ENCODE measurements at places on chromosomes 6 and 20. TPM values are rescaled to one million over a fixed set of nuclear protein-coding genes. Genes with fewer than 3 reads are reported as not detected.

The MATN4 gene
- total RNA-seq, result not detected

The BMP7 gene
- total RNA-seq, result not detected

The SLC17A3 gene
- 1.3 TPM for total RNA-seq

The C4A gene
- total RNA-seq, result 5.4 TPM

The DNAAF9 gene
- 6.7 TPM for total RNA-seq

The OTOR gene
- not detected for total RNA-seq

The WASF1 gene
- 0.94 TPM for total RNA-seq

The NOX3 gene
- not detected for total RNA-seq

The MLN gene
- not detected for total RNA-seq

The CFB gene
- not detected for total RNA-seq

The CDKN1A gene
- 180 TPM for total RNA-seq

The CUTA gene
- 196 TPM for total RNA-seq

GRCh38 chr6:16311763-16312162 is 73.4 kb downstream of the GMPR start:
- H3K4me1 ChIP-seq, result peaks cover 11% of the 10 kb centered on the region
- H3K27me3 ChIP-seq, result no peaks in the 10 kb centered on the region
- no peak for DNase-seq
- H3K27ac ChIP-seq, result no peak overlapping the region

GRCh38 chr20:1338801-1339200 is 9.9 kb upstream of the SDCBP2 start:
- H3K27ac ChIP-seq, result no peak overlapping the region
- no peaks in the 10 kb centered on the region for H3K27me3 ChIP-seq
- H3K4me3 ChIP-seq, result no peak overlapping the region
- DNase-seq, result no peak

GRCh38 chr20:36460648-36461599 is 80.4 kb upstream of the MYL9 start:
- DNase-seq, result peak; percentile 92
- peak overlapping the region; percentile 84 for H3K4me3 ChIP-seq
- peak overlapping the region; percentile 98 for H3K27ac ChIP-seq
- H3K4me1 ChIP-seq, result peaks cover 34% of the 10 kb centered on the region
- H3K36me3 ChIP-seq, result no peaks in the 10 kb centered on the region
- H3K27me3 ChIP-seq, result peaks cover 6% of the 10 kb centered on the region

- H3K4me3 ChIP-seq, result no peak overlapping the region
- H3K4me1 ChIP-seq, result peaks cover 16% of the 10 kb centered on the region
- peaks cover 3% of the 10 kb centered on the region for H3K36me3 ChIP-seq
- H3K27me3 ChIP-seq, result no peaks in the 10 kb centered on the region
- H3K27ac ChIP-seq, result peak overlapping the region; percentile 79
- DNase-seq, result no peak
Measured at GRCh38 chr6:36975231-36976006, 10.6 kb downstream of the MTCH1 start.

- peaks cover 7% of the 10 kb centered on the region for H3K36me3 ChIP-seq
- H3K4me1 ChIP-seq, result peaks cover 62% of the 10 kb centered on the region
- DNase-seq, result no peak
- H3K27me3 ChIP-seq, result no peaks in the 10 kb centered on the region
- H3K27ac ChIP-seq, result peak overlapping the region; percentile 99
Measured at GRCh38 chr20:53579581-53580375, 13.9 kb downstream of the ZNF217 start.

- no peak overlapping the region for H3K4me3 ChIP-seq
- H3K27me3 ChIP-seq, result no peaks in the 10 kb centered on the region
- no peaks in the 10 kb centered on the region for H3K36me3 ChIP-seq
- H3K4me1 ChIP-seq, result no peaks in the 10 kb centered on the region
- no peak for DNase-seq
Measured at GRCh38 chr6:71608646-71609045, 277.7 kb upstream of the RIMS1 start.

- H3K4me3 ChIP-seq, result no peak overlapping the region
- no peak for DNase-seq
- H3K27me3 ChIP-seq, result no peaks in the 10 kb centered on the region
- H3K27ac ChIP-seq, result no peak overlapping the region
Measured at GRCh38 chr6:11432713-11433450, 104.7 kb upstream of the TMEM170B start.

DNA sequence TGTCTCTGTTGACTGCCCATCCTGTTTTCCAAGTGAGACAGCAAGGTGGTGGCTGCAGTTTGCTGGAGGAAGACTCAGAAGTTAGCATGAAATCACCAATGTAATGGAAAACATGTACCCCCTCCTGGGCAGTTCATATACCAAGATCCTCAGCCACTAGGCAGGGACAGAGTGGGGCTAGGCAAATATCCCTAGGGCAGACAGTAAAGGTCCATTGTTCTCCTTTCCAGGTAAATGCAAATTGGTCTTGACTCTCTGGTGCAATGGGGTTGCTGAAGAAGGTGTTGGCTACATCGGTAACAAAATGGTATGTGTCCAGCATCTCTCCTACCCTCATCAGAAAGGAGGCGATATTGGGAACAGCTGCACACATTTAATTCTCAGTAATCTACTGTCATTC is 233.6 kb upstream of the SOX4 start:
- no peak overlapping the region for H3K27ac ChIP-seq
- H3K4me3 ChIP-seq, result no peak overlapping the region
- DNase-seq, result no peak
- peaks cover 2% of the 10 kb centered on the region for H3K4me1 ChIP-seq

GRCh38 chr6:111718990-111719389 is 113.3 kb upstream of the TRAF3IP2 start:
- peaks cover 4% of the 10 kb centered on the region for H3K36me3 ChIP-seq
- no peak for DNase-seq
- peak overlapping the region; percentile 94 for H3K27ac ChIP-seq
- H3K4me3 ChIP-seq, result peak overlapping the region; percentile 63

DNA sequence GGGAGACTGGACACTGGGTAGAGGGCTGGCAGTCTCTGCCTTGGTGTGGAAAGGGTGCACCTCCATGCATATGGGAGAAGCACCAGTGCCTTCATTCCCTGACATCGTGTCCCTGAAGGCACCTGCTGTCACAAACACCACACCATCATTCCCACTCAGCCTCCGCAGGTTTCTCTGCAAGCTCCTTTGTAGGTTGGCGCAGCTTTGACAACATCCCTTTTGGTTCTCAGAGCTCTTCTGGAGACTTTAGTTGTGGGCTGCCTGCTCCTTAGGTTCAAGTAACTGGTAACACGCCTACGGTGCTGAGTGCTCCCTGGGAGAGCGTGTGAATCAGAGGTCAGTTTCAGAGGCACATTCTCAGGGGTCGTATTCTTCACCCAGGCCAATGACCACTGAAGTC is 50.2 kb upstream of the TULP4 start:
- no peak for DNase-seq
- H3K27me3 ChIP-seq, result no peaks in the 10 kb centered on the region
- H3K4me3 ChIP-seq, result no peak overlapping the region
- peaks cover 2% of the 10 kb centered on the region for H3K36me3 ChIP-seq

GRCh38 chr6:35195120-35195780 is 18.5 kb upstream of the SCUBE3 start:
- H3K27ac ChIP-seq, result no peak overlapping the region
- no peaks in the 10 kb centered on the region for H3K36me3 ChIP-seq
- DNase-seq, result no peak
- H3K27me3 ChIP-seq, result peaks cover 72% of the 10 kb centered on the region
- H3K4me3 ChIP-seq, result no peak overlapping the region

- H3K36me3 ChIP-seq, result no peaks in the 10 kb centered on the region
- no peak for DNase-seq
- H3K4me3 ChIP-seq, result no peak overlapping the region
Measured at GRCh38 chr20:62555642-62556420, 80.0 kb upstream of the GATA5 start.

DNA sequence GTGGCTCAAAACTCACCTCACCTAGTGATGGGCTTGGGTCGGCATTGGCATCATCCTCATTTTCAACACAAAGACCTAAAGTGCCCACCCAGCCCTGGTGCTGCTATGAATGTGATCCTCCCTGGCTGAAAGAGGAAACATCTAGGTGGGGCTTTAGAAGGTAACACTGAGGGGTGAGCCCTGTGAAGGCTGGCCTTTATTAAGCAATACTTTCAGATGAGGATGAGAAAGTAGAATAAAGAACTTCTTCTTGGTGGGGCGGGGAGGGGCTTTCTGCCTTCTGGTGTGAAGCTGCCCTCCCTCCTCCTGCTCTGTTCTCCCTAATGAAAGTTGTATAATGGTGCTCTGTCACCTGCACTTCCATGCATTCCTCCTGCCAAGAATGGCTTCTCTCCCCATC is 133.0 kb upstream of the TRAF3IP2 start:
- peaks cover 61% of the 10 kb centered on the region for H3K4me1 ChIP-seq
- DNase-seq, result no peak
- peak overlapping the region; percentile 84 for H3K27ac ChIP-seq
- H3K4me3 ChIP-seq, result peak overlapping the region; percentile 66
- H3K27me3 ChIP-seq, result no peaks in the 10 kb centered on the region

- H3K4me1 ChIP-seq, result peaks cover 9% of the 10 kb centered on the region
- DNase-seq, result no peak
- H3K4me3 ChIP-seq, result no peak overlapping the region
- H3K27ac ChIP-seq, result no peak overlapping the region
Measured at GRCh38 chr6:11810039-11810541, 31.5 kb upstream of the ADTRP start.

DNA sequence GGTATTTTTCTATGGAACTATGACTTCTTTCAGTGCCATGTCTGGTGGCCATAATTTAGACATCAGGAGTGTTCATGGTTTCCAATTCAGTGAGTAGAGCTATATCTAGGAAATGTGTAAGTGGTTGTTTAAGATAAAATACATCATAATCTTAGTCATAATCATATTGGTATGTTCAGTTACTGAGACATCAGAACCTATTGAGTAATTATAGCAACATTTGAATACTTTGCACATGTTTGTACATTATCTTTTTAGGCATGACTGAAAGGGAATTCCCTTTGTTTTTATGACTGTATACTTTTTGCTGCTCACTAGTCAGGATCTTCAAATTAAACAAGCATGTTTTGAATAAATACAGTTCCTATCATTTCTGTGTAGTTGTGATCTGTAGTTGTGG is 64.0 kb downstream of the STXBP5 start:
- peaks cover 4% of the 10 kb centered on the region for H3K4me1 ChIP-seq
- H3K27me3 ChIP-seq, result no peaks in the 10 kb centered on the region
- H3K36me3 ChIP-seq, result peaks cover 16% of the 10 kb centered on the region
- H3K27ac ChIP-seq, result no peak overlapping the region

- no peak overlapping the region for H3K27ac ChIP-seq
- no peak overlapping the region for H3K4me3 ChIP-seq
- peaks cover 2% of the 10 kb centered on the region for H3K36me3 ChIP-seq
- peaks cover 17% of the 10 kb centered on the region for H3K27me3 ChIP-seq
- DNase-seq, result no peak
- no peaks in the 10 kb centered on the region for H3K4me1 ChIP-seq
Measured at GRCh38 chr20:19812056-19812455, 54.0 kb downstream of the RIN2 start.

DNA sequence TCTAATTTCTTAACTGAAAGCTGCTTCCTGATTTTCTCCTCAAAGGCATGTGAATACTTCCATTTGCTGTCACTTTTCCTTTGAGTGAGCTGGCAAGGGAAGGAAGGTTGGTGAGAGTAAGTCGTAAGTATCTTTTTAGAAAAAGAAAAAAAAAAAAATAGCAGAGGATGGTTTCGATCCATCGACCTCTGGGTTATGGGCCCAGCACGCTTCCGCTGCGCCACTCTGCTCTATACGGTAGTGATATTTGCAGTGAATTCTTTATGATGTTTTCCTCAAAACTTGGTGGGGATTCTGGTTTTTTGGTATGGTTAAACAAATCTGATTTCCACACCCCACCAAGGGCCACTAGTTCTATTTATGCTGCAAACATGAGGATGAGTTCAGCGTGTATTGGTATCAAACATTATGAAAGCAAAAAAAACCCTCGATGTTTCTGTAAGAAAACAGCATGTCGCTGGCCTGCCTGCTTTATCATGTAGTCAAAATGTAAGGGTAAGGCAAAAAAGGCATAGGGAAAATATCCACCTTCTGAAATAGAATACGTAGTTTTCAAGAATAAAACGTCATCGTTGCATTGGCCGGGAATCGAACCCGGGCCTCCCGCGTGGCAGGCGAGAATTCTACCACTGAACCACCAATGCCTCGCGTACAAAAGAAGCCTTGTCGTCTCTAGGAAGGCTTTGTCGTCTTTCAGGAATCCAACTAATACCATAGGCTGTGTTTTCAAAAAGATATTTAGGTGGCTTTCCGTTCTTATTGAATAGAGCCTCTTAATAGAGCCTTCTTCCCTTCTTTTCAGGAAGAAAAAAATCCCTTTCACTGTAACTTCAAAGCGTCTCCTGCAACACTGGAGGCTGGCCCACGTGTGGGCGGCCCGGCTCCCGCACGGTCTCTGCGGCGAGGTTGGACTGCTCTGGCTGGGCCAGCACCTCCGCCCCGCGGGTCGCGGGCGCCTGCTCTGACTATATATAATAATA is 9.6 kb downstream of the OR2B2 start:
- DNase-seq, result peak; percentile 75
- peaks cover 6% of the 10 kb centered on the region for H3K36me3 ChIP-seq
- peaks cover 13% of the 10 kb centered on the region for H3K27me3 ChIP-seq
- H3K4me3 ChIP-seq, result peak overlapping the region; percentile 93
- H3K4me1 ChIP-seq, result peaks cover 11% of the 10 kb centered on the region

- peaks cover 3% of the 10 kb centered on the region for H3K36me3 ChIP-seq
- H3K27me3 ChIP-seq, result peaks cover 5% of the 10 kb centered on the region
- H3K4me3 ChIP-seq, result peak overlapping the region; percentile 61
- peaks cover 20% of the 10 kb centered on the region for H3K4me1 ChIP-seq
- DNase-seq, result peak; percentile 36
Measured at GRCh38 chr20:4661191-4661590, 60.5 kb upstream of the PRND start.

- H3K27me3 ChIP-seq, result no peaks in the 10 kb centered on the region
- DNase-seq, result no peak
- no peak overlapping the region for H3K27ac ChIP-seq
- H3K36me3 ChIP-seq, result no peaks in the 10 kb centered on the region
Measured at GRCh38 chr6:170222498-170223471, 68.1 kb downstream of the DLL1 start.

GRCh38 chr20:63167026-63167917 is 48.7 kb downstream of the YTHDF1 start:
- H3K36me3 ChIP-seq, result peaks cover 7% of the 10 kb centered on the region
- no peak for DNase-seq
- H3K27ac ChIP-seq, result peak overlapping the region; percentile 67
- H3K4me3 ChIP-seq, result no peak overlapping the region
- peaks cover 33% of the 10 kb centered on the region for H3K27me3 ChIP-seq

- no peaks in the 10 kb centered on the region for H3K27me3 ChIP-seq
- H3K4me3 ChIP-seq, result peak overlapping the region; percentile 58
- H3K36me3 ChIP-seq, result peaks cover 2% of the 10 kb centered on the region
- H3K4me1 ChIP-seq, result peaks cover 18% of the 10 kb centered on the region
- peak overlapping the region; percentile 76 for H3K27ac ChIP-seq
Measured at GRCh38 chr6:44869321-44869897, 458.7 kb upstream of the RUNX2 start.
